ENCODE measurements at places on chromosomes 4 and X. TPM values are rescaled to one million over a fixed set of nuclear protein-coding genes. Genes with fewer than 3 reads are reported as not detected.

GRCh38 chr4:4512282-4512681 is 29.6 kb downstream of the STX18 start:
- no peaks in the 10 kb centered on the region for H3K27me3 ChIP-seq
- peaks cover 14% of the 10 kb centered on the region for H3K36me3 ChIP-seq
- DNase-seq: no peak
- H3K4me3 ChIP-seq: no peak overlapping the region

GRCh38 chr4:6107114-6107791 is 89.0 kb upstream of the C4orf50 start:
- no peak for DNase-seq
- no peaks in the 10 kb centered on the region for H3K4me1 ChIP-seq
- peaks cover 14% of the 10 kb centered on the region for H3K36me3 ChIP-seq
- H3K27ac ChIP-seq: no peak overlapping the region
- H3K4me3 ChIP-seq: no peak overlapping the region

- H3K27me3 ChIP-seq: no peaks in the 10 kb centered on the region
- no peak overlapping the region for H3K4me3 ChIP-seq
- H3K4me1 ChIP-seq: peaks cover 4% of the 10 kb centered on the region
- H3K36me3 ChIP-seq: peaks cover 14% of the 10 kb centered on the region
- no peak overlapping the region for H3K27ac ChIP-seq
Measured at GRCh38 chrX:123899701-123900100, 39.8 kb downstream of the XIAP start.

- H3K4me1 ChIP-seq: no peaks in the 10 kb centered on the region
- DNase-seq: no peak
- no peak overlapping the region for H3K27ac ChIP-seq
- no peak overlapping the region for H3K4me3 ChIP-seq
- H3K27me3 ChIP-seq: no peaks in the 10 kb centered on the region
Measured at GRCh38 chr4:1448589-1449420, 42.6 kb upstream of the NKX1-1 start.

Gene SSX2B
- not detected for total RNA-seq

Gene PNMA6F
- total RNA-seq: not detected

Gene HAUS7
- total RNA-seq: 62.3 TPM

All from activated CD4-positive, alpha-beta memory T cell treated with anti-CD3 and anti-CD28 coated beads for 36 hours (primary cell).